Stimulated activated CD4-positive, alpha-beta T cell treated with anti-CD3 and anti-CD28 coated beads, TNF-alpha, amount 100 ng/mL, for 24 hours (primary cell): ENCODE measurements at places on chromosomes 1 and 21.

DNA sequence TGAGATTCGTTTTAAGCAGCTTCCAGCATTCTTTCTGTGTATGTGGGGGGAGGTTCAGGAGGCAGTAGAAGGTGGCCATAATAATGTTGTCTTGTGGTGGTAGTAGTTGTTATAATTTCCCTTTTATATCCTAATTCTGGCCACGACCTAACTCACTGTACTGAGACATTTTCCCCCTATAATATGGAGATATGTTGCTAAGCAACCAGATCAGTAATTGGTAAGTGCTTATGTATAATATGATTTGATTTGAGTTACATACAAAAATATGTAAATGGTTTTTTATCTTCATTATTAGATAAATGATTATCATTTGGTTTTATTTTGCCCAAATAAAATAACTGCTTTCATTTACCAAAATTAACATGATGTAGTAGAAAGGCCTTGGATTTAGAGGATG, 376.2 kb downstream of the KIF26B start:
- no peak for DNase-seq

DNA sequence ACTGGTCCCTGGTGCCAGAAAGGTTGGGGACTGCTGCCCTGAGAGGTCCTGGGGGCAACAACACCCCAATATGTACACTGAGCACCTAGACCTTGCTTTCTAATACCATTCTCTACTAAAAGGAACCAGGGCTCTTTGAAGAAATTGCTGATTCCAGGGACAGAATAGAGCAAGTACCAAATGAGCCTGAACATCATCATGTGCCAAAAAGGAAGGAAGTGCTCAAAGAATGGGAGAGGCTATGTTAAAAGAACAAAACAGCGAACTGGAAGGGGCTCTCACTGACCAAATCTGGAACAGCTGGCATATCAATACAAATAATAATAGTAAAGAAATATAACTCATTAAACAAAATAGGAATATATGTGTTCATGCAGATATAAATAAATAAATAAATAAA, 50.8 kb downstream of the PIK3R3 start:
- DNase-seq: no peak

- no peak for DNase-seq
Measured at GRCh38 chr1:218433744-218434143, 88.6 kb downstream of the TGFB2 start.

DNA sequence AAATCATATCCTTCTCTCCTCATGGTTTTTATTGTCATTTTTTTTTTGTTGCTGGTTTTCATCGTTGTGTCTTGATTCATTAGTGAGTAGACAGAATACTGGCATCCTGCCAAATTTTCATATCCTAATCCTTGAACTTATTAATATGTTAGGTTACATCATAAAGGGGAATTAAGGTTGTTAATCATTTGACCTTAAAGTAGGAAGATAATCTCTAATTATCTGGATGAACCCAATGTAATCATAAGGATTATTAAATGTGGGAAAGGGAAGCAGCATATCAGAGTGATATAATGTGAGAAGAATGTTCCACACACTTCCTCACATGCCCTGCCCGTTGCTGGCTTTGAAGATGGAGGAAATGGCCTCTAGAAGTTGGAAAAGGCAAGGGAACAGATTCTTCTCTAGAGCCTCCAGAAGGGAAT, 299.7 kb downstream of the HMCN1 start:
- no peak for DNase-seq

- no peak for DNase-seq
Measured at GRCh38 chr1:56817716-56818463, 1.3 kb downstream of the FYB2 start.

DNA sequence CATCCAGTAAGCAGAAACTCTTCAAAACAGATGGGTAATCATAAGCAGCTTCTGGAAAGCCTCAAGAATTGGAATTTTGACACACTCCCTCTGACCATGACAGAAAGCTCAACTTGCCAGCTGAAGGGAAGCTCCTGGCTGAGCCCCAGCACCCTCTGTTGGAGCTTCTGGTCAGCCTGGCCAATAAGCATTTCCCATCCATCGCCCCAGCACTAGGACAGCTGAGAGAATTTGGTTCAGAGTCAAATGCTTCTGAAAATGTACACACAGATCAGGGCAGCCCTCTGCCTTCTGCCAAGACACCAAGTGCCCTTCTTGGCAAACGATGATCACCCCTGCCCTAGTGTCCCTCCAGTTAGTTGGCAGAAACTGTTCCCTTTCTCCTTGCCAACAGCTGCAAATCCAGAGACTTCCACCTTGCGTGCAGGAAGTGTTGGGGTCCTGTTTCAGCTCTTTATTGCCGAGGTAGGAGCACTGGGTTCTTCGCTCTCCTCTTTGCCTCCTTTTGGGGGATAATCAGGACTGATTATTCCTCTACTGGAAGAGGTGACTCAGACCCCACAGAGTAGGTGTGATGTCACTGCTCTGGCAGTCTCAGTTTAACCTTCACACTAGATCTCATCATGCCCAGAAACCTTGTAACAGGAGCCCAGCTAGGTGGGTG, 11.9 kb downstream of the PIGV start:
- no peak for DNase-seq

GRCh38 chr1:64203420-64203819, at the start of gene UBE2U:
Gene UBE2U (plus strand): TSS chr1:64203623. CDS start chr1:64204051, 428 bp downstream.
- DNase-seq: no peak

DNA sequence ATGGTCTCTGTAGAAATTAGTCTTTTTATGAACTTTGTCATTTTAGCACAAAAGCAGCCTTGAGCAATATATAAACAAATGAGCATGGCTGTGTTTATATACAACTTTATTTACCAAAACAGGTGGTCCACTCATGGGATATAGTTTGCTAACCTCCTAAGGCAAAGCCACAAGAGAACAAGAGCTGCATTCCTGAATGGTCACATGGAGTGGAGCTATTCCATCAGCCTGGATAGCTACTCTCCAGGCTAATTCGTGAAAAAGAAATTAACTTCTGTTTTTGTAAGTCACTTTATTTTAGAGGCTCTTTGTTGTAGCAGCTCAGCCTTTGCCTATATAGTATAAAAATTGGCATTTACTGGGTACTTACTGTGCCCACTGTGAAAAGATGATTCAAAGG, 163.3 kb upstream of the FAM78B start:
- DNase-seq: no peak

- DNase-seq: no peak
Measured at GRCh38 chr21:33197496-33197895, 32.2 kb upstream of the IFNAR2 start.

DNA sequence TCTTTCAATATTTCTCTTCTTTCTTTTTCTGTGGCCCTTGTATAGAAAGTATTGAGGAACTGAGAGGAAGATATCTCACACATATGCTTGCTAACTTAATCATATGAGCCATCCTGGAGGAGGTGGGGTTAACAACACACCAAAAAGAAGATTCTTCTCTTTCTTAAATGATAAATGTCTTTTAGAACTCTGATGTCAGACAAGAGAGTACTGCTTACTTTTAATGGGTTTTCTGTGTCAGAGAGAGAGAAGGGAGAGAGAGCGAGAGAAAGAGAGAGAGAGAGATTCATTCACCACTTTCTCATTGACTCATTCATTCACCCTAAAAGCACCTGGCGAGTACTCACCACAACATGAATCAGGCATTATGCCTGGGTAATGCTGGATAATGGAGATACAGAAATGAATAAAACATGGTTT, 250.3 kb upstream of the SGIP1 start:
- DNase-seq: no peak

DNA sequence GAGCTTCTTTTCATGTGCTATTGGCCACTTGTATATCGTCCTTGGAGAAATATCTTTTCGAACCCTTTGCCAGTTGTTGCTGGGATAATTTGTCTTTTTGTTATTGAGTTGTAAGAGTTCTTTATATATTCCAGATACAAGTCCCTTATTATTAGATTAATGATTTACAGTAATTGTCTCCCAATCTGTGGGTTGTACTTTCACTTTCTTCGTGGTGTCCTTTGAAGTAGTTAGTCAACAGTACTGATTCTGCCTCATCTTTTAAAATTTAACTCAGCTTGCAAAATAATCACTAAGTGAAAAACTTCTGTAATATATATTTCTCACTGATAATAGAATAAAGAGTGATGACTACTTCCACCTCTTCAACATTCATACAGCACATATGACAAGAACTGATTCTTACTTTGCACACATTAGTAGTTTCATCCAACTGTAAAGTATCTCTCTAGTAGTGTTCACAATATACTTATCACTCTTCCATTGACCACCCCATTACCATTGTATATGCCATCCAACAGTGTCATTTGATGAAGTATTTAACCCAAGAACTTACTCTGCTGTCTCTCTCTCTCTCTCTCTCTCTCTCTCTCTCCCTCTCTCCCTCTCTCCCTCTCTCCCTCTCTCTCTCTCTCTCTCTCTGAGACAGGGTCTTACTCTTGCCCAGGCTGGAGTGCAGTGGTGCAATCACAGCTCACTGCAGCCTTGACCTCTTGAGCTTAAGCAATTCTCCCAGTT, 104.2 kb upstream of the DMRTA2 start:
- DNase-seq: no peak

- DNase-seq: no peak
Measured at GRCh38 chr1:29708796-29709703, 472.7 kb downstream of the PTPRU start.

DNA sequence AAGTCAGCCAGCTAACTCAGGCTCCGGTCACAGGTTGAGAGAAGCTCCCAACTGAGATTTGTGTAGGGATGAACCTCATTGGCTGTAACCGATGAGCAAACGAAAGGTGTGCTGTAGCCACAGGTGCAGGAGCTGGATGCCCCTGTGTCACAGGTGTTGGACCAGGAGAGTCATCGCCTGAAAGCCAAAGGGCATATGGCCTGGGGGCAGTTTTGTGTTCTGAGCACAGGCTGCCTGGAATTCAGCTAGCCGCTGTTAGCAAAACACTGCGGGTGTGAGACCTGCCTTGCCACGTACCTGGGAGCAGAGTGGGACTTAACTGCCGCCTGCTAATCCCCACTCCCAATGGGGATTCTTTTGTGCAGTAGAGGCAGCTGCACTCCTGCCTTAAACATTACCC, 55.3 kb downstream of the NEK7 start:
- no peak for DNase-seq

DNA sequence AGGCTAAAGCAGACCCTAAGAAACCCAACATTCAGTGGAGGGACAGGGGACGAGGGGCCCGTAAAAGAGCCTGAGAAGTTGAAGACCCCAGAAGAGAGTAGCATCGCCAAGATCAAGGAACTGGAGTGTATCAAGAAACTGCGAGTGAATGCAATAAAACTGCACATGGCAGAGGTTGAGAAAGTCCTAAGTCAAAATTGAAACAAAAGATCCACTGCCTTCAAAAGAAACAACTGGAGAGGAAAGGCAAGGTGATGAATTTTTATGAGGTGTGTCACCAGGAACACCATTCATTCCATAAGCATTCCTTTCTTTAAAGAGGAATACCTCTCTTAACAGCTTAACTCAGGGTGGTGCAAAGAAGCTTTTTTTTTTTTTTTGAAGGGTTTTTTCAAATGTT, 38.3 kb upstream of the ADORA3 start:
- no peak for DNase-seq

DNA sequence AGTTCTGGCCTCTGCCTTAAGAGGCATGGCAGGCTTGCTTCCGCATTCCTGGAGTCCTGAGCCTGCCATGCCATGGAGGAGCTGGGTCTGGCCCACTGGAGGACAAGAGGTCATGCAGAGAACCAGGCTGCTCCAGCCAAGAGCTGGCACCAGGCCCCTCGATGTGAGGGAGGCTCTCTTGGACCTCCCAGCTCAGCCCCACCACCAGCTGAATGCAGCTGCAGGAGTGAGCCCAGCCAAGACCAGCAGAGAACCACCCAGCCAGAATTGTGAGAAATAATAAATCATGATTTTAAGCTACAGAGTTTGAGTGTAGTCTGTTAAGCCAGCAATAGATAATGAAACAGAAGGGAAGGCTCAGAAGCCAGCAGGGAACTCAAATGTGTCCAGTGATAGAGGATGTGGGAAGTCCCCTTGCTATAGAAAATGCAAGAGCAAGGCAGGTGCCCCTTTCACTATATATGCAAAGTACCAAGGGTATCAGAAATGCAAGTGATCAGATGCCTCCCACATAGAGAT, 118.4 kb downstream of the HIVEP3 start:
- DNase-seq: no peak

DNA sequence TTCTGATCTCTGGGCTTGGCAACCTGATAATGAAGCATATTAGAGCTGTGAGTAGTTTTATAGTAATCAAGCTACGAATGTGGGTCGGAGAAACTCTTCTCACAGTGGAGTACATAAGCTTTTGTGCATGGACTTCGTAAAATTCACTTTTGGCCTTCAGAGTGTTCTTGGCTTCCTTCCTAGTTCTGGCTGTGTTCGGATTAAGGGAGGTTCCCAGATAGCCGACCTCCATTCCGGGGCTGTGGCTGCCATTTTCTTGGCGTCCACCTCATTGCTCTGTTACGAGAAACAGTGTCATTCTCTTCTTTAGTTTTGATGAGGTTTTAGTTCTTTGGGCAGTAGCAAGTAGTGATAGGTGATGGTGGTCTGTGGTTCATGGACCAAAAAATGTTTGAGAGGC, 26.3 kb downstream of the CAMTA1 start:
- no peak for DNase-seq

GRCh38 chr1:165152727-165153126, 203.8 kb downstream of the LMX1A start:
- DNase-seq: no peak

DNA sequence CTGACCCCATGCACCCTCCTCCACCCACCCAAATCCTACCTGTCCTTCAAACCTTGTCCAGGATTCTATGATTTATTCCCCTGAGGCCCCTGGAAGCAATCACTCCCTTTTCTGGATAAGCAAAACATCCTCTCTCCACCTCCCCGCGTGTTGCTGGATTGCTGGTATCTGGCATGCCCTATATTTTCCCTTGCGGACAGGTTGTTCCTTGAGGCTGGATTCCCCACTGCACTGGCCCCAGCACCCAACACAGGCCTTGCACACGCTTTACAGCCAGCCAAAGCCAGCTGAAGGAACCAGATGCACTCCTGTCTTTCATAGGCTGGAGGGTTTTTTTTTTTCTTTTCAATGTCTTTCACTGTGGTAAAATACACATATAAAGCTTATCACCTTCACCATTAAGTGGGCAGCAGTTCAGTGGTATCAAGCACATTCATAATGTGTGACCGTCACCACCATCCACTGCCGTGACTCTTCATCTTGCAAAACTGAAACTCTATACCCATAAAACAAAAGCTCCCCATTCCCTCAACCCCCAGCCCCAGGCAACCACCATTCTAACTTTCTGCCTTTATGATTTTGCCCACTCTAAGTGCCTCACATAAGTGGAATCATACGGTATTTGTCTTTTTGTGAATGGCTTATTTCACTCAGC, 50.9 kb downstream of the TOR1AIP2 start:
- no peak for DNase-seq

- no peak for DNase-seq
Measured at GRCh38 chr1:80448081-80448480, 1352.7 kb upstream of the ADGRL2 start.
